ENCODE measurements at places on chromosomes 6 and 20.

- DNase-seq = no peak
Observed at GRCh38 chr6:78910591-78911171, 43.3 kb downstream of the IRAK1BP1 start.

DNA sequence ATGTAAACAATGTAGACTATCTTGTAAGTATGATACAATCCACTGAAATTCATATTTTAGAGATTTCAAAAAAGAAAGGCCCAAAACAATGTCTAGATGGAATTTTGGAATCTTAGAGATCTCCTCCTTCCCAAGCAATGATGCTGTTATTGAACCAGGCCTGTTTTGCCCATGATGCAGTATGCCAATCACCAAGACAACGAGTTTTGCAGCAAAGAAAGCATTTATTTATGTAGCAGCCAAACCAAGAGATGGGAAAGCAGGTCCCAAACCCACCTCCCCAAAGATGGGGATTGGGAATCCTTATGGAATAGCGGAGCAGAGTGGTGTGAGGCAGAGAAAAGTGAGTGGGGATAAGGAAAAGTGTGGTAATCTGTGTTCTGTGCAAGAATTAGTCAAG lies 197.8 kb upstream of the NT5E start:
- no peak for DNase-seq

- DNase-seq = no peak
Observed at GRCh38 chr6:88374553-88374952, 208.4 kb upstream of the CNR1 start.

GRCh38 chr6:166488076-166488685 lies 98.3 kb downstream of the RAMACL start:
- peak; percentile 86 for DNase-seq

DNA sequence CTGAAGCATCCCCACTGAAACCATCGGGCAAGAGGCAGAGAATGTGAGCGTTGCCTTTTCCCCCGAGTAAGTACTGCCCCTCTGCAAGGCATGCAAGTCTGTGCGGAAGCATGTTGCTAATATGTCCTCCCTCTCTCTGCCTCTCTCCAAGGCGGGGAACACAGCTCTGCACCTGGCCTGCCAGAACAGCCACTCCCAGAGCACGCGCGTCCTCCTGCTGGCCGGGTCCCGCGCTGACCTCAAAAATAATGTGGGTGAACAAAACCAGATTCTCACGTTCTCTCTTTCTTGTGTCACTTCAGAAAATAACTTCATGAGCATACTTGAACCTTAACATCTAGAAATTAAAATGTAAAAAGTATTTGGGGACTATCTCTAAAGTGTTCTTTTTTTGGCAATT lies 26.4 kb downstream of the LYRM2 start:
- no peak for DNase-seq

GRCh38 chr6:163533443-163533842 lies 118.9 kb downstream of the QKI start:
- DNase-seq = no peak

DNA sequence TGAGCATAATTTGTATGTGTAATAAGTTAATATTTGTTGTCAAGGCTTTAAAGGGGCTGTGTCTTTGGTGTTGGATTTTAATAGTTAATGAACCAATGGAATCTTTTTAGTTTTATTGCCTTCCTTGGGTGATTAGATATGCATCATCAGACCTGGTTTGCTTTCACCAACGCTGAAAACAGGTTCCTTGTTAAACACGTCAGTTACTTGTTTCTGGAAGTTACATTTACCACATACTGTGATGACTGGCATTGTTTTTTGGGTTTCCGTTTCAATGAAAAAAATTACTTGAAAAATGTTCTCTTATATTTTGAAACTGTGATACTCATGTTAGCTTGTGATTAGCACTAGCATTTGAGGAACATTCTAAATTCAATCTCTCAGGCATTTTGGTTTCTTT lies 58.6 kb upstream of the RNF144B start:
- no peak for DNase-seq

- no peak for DNase-seq
Observed at GRCh38 chr20:12305188-12305950, 387.7 kb downstream of the BTBD3 start.

DNA sequence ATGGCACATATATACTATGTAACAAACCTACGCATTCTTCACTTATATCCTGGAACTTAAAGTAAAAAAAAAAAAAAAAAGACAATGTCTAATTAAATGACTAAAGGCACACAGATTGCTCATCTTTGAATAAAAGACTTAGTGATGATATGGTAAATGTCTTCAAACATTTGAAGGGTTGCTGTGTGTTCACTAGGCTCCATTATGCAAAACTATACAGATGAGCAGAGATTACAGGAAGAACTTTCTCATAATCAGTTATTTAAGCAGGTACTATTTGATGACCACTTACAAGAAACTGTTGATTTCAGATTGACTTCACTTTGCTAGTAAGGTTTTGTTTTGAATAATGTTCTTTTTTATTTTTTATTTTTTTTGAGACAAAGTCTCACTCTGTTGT lies 34.4 kb downstream of the DNAH8 start:
- no peak for DNase-seq

DNA sequence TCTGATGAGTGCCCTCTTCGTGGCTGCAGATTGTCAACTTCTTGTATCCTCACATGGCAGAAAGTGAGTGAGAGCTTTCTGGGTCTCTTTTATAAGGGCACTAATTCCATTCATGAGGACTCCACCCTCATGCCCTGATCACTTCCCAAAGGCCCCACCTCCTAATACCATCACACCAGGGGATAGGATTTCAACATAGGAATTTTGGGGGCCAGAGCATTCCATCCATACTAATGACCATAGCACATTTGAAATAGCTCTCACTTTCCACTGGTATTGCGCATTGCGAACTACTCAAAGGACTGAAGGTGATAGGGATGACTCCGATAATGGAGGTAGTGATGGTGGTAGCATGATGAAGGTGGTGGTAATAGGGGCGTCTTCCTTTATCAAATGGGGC lies 324.3 kb downstream of the PRL start:
- DNase-seq = no peak

GRCh38 chr6:96604420-96604819 lies 41.5 kb downstream of the FHL5 start:
- DNase-seq = no peak

DNA sequence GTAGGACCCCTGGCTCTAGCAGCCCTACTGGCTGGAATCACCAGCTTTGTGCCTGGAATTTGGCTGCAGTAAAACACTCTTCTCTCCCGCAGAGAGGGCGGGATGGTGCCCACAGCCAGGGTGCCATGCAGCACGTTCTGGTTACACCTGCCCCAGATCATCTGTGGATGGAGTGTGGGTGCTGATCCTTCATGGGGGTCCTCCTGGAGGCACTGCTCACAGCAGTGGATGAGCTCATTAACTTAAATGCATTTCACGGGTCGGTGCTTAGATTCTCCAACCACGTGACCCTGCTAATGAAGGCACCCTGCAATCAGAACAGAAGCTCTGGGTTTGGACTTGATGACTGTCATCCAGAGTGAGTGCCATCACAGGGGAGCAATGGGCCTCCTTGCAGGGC lies 138.6 kb upstream of the AFDN start:
- DNase-seq = no peak

DNA sequence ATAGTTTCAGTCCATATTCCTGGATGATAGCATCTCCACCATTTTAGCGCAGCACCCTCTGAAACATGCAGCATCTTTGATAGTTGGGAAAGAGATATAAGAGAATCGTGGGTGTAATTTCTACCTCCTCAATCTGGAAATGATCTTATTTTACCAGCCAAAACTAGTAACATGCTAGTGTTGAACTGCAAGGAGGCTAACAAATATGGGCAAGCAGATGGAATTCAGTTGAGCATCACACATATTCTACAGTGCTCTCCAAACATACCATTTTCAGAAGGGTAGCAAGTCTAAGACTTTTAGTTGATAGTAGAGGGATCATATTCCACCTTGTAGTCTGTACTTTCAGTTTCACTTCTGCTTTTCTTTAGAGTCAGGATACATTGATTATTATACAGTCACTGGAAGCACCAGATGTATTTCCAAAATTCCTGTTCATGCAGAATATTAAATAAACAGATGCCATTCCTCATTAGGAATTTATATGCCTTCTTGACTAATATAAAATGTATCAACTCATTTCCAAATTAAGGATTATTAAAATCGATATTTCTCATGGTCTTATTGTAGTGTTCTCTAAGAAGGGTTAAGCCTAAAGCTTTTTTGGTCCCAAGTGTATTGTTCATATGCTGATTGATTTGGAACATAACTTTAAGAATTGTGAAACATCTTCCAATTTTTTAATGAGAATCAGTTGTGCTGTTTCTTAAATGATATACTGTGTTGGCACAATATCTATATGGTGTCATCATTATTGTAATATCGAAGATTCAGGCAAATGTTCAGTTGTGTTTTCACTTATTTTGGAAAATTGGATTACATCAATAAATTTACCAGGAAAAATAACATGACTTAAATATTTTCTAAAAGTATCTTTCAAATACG lies 362.0 kb downstream of the CENPW start:
- DNase-seq = no peak

- DNase-seq = no peak
Observed at GRCh38 chr20:32456869-32457478, 98.8 kb downstream of the ASXL1 start.

Data from central memory CD4-positive, alpha-beta T cell (primary cell).